ENCODE measurements at places on chromosomes 6 and 20.

DNA sequence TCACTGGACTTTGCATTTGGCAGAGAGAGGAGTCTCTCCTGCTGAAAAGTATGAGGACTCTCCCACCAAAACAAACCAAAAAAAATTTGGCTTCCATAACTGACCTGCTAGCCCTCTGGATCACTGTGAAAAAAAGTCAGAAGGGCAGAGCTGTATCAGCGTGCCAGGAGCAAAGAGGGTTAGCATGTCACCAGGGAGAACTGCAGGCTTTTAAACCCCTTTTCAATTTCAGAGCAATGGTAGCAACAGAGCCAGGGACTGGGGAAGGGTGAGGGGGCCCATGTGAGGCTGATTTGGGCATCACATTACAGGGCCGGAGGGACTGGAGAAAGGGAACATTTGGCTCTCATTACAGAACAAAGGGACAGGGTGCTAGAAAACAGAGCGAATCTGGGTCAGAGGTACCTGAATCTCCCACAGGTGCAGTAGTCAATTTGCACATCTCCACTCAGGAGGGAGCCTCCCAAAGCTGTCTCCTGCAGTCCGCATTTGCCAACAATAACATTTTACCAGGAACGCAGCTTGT lies 185.7 kb upstream of the EYA4 start:
- no peak for DNase-seq

GRCh38 chr6:143755301-143755744 lies 77.6 kb downstream of the PHACTR2 start:
- DNase-seq: no peak

- DNase-seq: no peak
These were observed 159.0 kb downstream of the GMDS start for GRCh38 chr6:2086326-2086965.

- DNase-seq: no peak
These were observed 7.3 kb downstream of the ANKEF1 start for GRCh38 chr20:10042086-10042485.

GRCh38 chr6:53347250-53347920 lies 1.4 kb downstream of the ELOVL5 start:
- peak; percentile 51 for DNase-seq

GRCh38 chr6:28657769-28658465 lies 132.2 kb downstream of the GPX5 start:
- peak; percentile 34 for DNase-seq

GRCh38 chr20:4470375-4470774 lies 251.3 kb upstream of the PRND start:
- no peak for DNase-seq
